ENCODE measurements at places on chromosomes 11 and 22.
A peak's percentile ranks its signal among the peaks of the same experiment; 100 is the strongest.

GRCh38 chr11:122394313-122394712 is 261.2 kb upstream of the UBASH3B start:
- DNase-seq: no peak
- no peaks in the 10 kb centered on the region for H3K27me3 ChIP-seq

DNA sequence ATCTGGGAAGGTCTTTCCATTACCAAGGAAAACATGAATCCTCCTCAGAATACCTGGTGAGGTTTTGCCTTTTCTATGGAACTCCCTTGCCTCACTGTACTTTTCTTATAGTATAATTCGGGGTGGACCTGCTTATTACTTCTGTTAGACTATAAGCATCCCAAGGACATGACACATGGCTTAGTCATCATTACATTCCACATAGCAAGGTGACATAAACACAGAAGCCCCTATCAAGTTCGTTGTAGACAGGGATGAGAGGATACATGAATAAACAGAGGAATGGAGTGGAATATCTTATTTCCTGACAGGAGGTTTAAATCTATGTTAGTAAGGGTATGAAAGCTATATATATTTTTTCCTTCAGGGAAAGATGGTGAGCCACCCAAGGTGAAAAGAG is 532.2 kb upstream of the CCDC90B start:
- H3K27ac ChIP-seq: no peak overlapping the region
- H3K4me3 ChIP-seq: no peak overlapping the region

DNA sequence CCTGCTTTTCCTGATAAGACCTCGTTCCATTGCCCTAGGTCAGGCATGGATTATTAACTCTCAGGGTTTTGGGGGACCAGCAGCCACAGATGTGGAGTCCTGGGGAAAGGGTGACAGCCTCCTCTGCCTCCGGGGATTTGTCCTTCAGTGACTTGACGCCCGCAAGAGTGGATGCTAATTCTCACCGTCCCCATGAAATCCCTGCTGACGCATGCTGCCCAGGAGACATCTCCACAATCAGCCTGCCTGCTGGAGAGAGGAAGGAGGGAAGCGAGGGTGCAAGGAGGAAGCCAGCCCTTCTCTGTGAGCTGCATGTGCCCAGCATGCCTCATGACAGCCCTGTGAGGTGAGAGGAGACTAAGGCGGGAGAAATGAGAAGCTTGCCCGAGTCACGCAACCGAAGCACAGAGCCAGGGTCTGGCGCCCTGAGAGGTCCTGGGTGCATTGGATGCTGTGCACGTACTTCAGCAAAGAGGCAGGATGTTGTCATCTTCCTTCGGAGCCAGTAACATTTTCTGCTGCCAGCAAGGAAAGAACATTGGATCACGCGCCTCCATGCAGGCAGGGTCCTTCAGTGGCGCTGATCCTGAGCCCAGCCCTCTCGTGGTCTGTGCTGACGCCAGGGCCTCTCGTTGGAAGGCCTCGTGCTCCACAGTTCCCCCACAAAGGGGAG is 27.3 kb upstream of the KRTAP5-6 start:
- H3K4me3 ChIP-seq: no peak overlapping the region
- H3K36me3 ChIP-seq: no peaks in the 10 kb centered on the region
- no peak overlapping the region for H3K27ac ChIP-seq
- DNase-seq: no peak
- no peaks in the 10 kb centered on the region for H3K4me1 ChIP-seq
- H3K27me3 ChIP-seq: no peaks in the 10 kb centered on the region

DNA sequence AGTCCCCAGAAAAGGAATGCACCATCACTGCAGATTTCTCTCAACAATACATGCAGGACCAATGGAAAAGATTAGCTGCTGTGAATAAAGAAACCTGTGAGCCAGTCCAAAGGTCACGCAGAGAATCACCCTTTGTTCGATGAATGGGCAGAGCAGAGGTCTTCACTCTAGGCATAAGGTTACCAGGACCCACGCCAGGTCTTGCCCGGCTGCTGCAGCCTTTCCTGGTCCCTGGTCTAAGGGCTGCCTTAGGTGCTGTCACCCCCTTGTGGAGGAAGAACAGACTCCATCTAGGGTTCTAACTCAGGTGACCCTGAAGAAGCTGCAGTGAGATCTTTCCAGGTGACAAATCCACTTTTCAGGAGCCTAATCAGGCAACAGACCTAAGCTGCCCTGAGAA is 29.0 kb upstream of the NAP1L4 start:
- no peak overlapping the region for H3K4me3 ChIP-seq
- peaks cover 30% of the 10 kb centered on the region for H3K4me1 ChIP-seq
- DNase-seq: no peak

DNA sequence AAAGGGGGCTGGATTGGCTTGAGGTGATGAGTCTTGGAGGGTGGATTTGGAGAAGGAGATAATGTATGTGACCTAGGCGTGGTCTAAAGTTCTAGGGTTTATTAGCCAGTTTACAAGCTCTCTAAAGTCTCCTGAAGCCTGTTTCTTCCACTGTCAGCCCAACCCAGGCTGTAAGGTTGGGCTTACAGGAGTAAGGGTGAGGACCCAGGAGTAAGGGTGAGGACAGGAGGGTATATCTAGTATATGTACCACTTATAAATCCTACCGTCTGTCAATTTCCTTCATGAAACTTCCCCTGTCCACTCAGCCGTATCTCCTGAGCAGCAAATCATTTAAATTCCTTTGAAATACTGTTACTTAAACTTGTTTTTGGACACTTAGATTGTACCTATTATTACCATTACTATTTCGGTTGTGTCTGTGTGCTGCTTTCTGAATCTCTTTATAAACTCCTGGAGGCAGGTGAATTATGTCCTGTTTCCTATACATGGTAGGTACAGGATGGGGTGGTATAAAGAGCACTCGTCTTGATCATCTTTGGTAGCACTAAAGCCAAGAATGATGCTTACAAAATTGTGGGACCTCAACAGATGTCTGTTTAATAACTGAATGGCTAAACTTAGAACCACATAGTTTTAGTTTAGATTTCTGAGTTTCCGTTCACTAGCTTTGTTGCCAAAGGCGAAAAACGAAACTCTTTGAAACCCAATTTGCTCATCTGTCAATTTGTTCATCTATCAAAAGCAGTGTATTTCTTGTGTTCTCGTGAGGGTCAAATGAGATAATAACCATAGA is 192.0 kb downstream of the GRIK4 start:
- no peak for DNase-seq
- H3K4me3 ChIP-seq: no peak overlapping the region
- H3K27ac ChIP-seq: no peak overlapping the region
- H3K27me3 ChIP-seq: no peaks in the 10 kb centered on the region
- H3K4me1 ChIP-seq: no peaks in the 10 kb centered on the region
- no peaks in the 10 kb centered on the region for H3K36me3 ChIP-seq

DNA sequence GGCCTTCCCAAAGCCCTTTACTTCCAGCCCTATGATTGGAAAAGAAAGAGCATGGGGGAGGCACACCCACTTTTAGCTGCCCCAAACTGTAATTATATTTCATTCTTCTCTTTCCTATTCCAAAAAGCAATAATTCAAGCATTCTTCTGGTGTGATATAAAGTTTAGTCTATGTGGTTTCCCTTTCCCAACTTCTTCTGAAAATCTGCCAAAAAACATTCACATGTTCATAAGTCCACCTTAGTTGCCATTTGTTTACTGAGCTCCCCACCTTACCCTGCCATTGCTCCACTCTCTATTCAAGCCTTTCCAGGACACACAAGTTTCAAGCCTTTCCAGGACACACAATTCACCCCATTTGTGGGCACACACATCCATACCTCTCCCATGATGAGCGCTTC is 111.6 kb upstream of the BMAL1 start:
- DNase-seq: no peak
- no peak overlapping the region for H3K4me3 ChIP-seq
- no peaks in the 10 kb centered on the region for H3K36me3 ChIP-seq
- no peaks in the 10 kb centered on the region for H3K27me3 ChIP-seq
- H3K27ac ChIP-seq: no peak overlapping the region

- H3K27me3 ChIP-seq: no peaks in the 10 kb centered on the region
- H3K27ac ChIP-seq: no peak overlapping the region
Measured at GRCh38 chr11:15038963-15039362, 34.4 kb upstream of the CALCB start.

GRCh38 chr22:20408891-20409290 is 14.9 kb downstream of the ZNF74 start:
- H3K27me3 ChIP-seq: no peaks in the 10 kb centered on the region
- no peak overlapping the region for H3K4me3 ChIP-seq
- no peak for DNase-seq

DNA sequence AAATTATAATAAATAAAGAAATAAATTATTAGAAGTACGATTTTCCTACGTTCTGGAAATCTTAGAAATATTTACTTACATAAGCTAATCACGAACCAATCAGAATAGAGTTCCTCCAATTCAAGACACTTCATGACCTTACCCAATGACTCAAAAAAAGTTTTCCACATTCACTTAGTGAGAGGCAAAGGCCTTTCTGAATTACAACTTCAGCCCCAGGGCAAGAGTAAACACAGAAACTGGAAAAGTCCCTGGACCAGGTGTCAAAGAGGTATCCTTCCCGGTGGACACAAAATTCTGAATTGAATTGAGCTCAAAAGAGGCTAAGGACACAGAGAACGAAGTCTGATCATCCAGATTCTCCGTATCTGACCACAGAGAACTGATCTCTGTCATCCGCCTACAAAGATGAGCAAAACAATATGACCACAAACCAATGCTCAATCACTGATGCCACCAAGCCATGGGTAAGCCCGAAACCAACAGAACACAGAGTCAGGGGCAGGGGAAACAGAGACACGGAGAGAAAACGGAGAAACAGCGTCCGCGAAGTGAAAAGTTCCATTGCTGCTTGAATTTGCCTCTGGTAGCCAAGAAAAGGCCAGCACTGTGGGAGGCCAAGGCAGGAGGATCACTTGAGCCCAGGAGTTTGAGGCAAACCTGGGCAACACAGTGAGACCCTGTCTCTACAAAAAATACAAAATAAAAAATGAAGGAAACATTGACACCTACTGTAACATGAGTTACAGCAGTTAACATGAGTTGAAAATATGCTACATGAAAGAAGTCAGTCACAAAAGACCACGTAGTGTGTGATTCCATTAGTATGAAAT is 6.8 kb downstream of the BID start:
- no peaks in the 10 kb centered on the region for H3K27me3 ChIP-seq
- no peaks in the 10 kb centered on the region for H3K36me3 ChIP-seq
- H3K27ac ChIP-seq: no peak overlapping the region
- no peak for DNase-seq
- H3K4me3 ChIP-seq: no peak overlapping the region
- no peaks in the 10 kb centered on the region for H3K4me1 ChIP-seq

GRCh38 chr11:69161117-69161407 is 5.3 kb downstream of the SMIM38 start:
- no peak overlapping the region for H3K27ac ChIP-seq
- no peaks in the 10 kb centered on the region for H3K36me3 ChIP-seq
- DNase-seq: no peak
- no peaks in the 10 kb centered on the region for H3K27me3 ChIP-seq

GRCh38 chr11:75869661-75870455 is 54.8 kb downstream of the UVRAG start:
- H3K4me3 ChIP-seq: no peak overlapping the region
- H3K27ac ChIP-seq: no peak overlapping the region
- H3K36me3 ChIP-seq: no peaks in the 10 kb centered on the region

DNA sequence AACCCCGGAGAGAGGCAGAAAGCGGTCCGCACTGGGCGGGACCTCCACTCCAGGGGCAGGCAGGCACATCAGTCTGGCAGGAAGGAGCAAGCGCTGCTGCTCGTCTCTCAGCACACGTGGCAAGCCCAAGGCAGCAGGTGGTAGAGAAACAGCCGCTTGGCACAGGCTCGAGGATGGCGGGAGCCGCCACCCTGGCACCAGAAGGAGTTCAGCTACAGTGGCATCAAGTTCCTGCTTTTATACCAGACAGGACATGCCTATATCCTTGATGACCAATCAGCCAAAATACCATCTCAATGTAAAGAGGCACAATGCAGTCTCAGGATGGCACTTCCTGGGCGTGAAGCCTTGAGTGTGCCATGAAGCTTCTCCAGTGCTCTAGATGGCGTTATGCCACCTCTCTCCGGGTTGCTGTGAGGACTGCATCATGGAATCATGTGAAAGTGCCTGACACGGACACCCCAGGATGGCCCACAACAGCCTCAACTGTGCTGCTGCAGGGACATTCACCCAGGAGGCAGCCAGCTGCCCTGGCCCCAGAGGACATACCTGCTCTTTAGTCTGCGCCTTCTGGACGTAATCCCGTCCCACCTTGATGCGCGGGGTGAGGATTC is 64.8 kb downstream of the APOL1 start:
- H3K36me3 ChIP-seq: peaks cover 94% of the 10 kb centered on the region
- no peak overlapping the region for H3K4me3 ChIP-seq
- H3K27ac ChIP-seq: peak overlapping the region; percentile 100
- DNase-seq: no peak
- no peaks in the 10 kb centered on the region for H3K27me3 ChIP-seq
- H3K4me1 ChIP-seq: peaks cover 29% of the 10 kb centered on the region

DNA sequence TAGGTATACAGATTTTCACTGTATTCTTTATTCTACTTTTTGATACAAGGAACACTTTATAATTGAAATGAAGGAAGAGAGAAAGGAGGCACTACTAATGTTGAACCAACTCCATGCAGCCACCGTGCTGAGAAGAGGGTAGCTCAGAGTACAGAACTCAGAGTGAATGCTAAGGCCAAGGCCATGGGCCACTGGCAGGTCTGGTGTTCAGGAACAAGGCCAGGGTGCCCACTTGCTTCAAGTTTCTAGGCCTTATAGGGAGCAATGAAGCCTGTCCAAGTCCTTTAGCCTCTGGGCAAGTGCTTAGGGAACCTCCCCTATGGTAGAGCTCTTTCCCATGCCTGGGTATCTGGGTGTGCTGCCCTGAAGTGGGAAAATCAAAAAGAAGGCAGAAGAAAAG is 235.0 kb downstream of the TENM4 start:
- no peak for DNase-seq
- no peaks in the 10 kb centered on the region for H3K36me3 ChIP-seq
- no peaks in the 10 kb centered on the region for H3K27me3 ChIP-seq
- H3K4me3 ChIP-seq: no peak overlapping the region
- H3K4me1 ChIP-seq: no peaks in the 10 kb centered on the region

- no peak overlapping the region for H3K4me3 ChIP-seq
- H3K36me3 ChIP-seq: no peaks in the 10 kb centered on the region
- DNase-seq: no peak
- H3K27ac ChIP-seq: no peak overlapping the region
- H3K27me3 ChIP-seq: no peaks in the 10 kb centered on the region
Measured at GRCh38 chr11:132395434-132395833, 1025.0 kb downstream of the NTM start.

- H3K27ac ChIP-seq: no peak overlapping the region
- H3K4me1 ChIP-seq: no peaks in the 10 kb centered on the region
- no peak overlapping the region for H3K4me3 ChIP-seq
- no peaks in the 10 kb centered on the region for H3K36me3 ChIP-seq
Measured at GRCh38 chr11:79488286-79488685, 47.5 kb upstream of the TENM4 start.

All from thoracic aorta (tissue), 2 donors.